ENCODE measurements at places on chromosomes 5 and 9.
A peak's percentile ranks its signal among the peaks of the same experiment; 100 is the strongest.

- DNase-seq = no peak
Observed at GRCh38 chr5:179820127-179820482, 600 bp upstream of the SQSTM1 start.

- peak; percentile 56 for DNase-seq
Observed at GRCh38 chr5:140043508-140043872, 391 bp upstream of the NRG2 start.

DNA sequence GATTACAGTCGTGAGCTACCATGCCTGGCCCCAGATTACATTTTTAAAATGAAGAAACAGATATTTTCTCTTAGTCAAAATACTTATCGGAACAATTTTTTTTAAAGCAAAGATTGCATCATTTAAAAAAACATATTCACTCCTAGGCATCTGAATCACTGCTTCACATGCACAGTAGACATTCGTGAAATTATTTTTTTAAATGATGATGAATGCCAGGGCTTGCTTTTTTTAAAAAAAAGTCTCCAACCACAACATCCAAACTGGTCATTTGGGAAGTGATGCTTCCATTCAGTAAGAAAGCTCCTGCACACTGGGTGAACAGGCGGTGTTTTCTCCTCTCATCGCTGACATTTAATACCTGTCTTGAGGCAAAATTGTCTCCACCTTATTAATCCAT lies 223.0 kb upstream of the DMRT1 start:
- DNase-seq = no peak

DNA sequence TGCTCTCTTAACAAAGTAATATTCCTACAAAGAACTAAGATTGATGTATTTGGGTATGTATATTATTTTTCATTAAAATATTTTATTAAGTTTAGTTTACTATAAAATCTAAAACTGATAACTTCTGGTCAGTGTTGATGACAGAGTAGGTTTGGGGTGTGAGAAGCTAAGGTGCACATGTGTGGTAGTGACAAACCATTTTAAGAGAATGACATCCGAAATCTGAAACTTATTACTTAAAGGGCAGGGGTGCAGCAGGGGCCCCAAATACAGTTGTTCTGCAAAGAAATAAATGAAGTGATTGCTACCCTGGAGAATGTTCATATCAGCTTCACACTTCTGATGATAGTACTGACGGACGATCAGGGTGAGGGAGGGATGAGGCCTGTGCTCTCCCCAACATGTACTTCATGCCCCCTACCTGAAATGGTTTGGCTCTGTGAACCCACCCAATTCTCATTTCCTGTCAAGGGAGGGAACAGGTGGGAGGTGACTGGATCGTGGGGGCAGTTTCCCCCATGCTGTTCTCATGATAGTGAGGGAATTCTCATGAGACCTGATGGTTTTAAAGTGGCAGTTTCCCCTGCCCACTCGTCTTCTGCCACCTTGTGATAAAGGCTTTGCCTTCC lies 125.3 kb upstream of the RFX3 start:
- DNase-seq = no peak

- no peak for DNase-seq
Observed at GRCh38 chr5:31397926-31398557, 133.9 kb downstream of the DROSHA start.

DNA sequence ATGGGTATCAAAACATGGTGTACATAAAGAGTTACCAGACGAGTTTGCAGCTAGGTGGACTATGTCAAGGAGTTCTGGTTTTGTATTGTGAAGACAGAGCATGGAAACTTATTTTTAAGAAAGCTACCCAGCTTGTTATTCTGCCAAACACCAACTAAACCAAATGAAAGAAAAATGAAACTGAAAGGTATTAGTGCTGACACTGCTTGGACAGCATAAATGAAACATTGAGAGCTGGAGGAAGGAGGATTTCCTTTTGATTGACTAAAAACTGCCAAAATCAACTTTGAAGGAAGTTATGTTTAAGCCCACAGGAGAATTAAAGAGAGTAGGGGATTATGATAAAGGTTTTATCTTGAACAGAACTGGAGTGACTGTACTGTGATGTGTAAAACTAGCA lies 766.2 kb downstream of the PTPRD start:
- DNase-seq = no peak

GRCh38 chr9:128732576-128732975 lies 8.6 kb upstream of the ZDHHC12 start:
- DNase-seq = no peak
